ENCODE measurements at places on chromosomes 4 and X.
A peak's percentile ranks its signal among the peaks of the same experiment; 100 is the strongest.

DNA sequence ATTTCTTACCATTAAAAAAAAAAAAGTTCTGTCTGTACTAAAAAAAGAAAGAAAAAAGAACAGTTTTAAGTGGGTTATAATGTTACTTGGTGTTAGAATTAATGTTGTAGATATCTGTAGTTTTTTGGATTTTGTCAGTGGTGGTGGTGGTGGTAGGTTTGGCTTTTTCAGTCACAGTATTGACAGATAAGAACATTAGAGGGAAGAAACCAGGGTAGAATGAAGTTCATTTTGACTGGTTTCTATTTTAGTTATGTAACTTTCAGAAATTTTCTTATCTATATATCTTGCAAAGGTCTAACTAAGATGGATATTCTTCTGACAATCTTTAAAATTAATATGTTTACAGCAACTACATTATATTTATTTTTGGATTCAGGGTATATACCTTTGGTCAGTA, 105.4 kb downstream of the FBXW7 start:
- peaks cover 18% of the 10 kb centered on the region for H3K4me1 ChIP-seq
- no peaks in the 10 kb centered on the region for H3K27me3 ChIP-seq
- H3K4me3 ChIP-seq = no peak overlapping the region
- no peak for DNase-seq

DNA sequence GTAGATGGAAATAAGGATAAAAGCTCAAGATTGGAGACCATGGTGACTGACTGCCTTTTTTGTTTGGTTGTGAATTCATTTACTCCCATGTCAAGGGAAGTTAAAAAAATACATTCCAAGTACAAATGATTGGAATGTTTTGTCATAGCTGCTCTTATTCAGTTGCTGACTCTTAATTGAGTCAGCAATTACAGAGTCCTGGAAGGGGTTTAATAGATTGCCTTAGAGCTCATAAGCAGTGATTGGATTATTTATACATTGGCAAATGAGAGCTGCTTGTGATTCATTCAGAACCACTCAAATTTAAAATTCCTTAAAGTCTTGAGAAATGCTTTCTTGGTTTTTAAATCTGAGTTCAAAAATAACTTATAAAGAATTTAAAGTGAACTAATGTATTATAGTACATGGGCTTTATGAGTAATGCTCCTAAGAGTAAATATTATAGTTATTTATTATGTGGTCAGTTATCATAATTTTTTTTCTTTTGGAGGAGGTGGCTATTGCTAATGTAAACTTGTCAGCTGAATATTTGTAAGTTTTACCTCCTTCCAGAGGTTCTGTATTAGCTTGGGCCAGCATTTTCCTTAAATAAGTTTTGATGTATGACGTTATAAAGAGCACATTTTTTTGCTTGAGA, 13.6 kb downstream of the JADE1 start:
- peaks cover 99% of the 10 kb centered on the region for H3K4me1 ChIP-seq
- H3K27ac ChIP-seq = peak overlapping the region; percentile 95
- H3K27me3 ChIP-seq = no peaks in the 10 kb centered on the region
- peak overlapping the region; percentile 68 for H3K4me3 ChIP-seq
- peak; percentile 97 for DNase-seq
- H3K36me3 ChIP-seq = peaks cover 40% of the 10 kb centered on the region

DNA sequence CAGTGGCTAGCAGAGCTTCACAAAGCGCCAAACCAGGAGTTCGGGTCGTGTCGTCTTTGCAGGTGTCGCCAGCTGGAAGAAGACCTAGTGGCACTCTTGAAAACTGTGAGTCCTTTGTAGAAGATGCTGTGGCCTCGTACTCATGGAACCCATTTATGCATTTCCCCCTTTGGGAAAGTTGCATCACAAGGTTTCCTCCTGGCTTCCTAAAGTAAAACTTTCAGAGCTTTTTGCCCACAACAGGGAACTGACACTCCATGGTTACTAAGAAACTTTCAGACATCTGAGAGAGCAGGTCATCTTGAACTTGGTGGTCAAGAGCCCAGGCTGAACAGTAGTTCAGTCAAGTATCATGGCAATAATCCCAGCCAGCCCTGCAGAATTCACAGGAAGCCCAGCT, 15.9 kb upstream of the NOCT start:
- H3K27ac ChIP-seq = no peak overlapping the region
- H3K27me3 ChIP-seq = peaks cover 3% of the 10 kb centered on the region
- no peaks in the 10 kb centered on the region for H3K4me1 ChIP-seq

- H3K27me3 ChIP-seq = no peaks in the 10 kb centered on the region
- H3K4me1 ChIP-seq = peaks cover 25% of the 10 kb centered on the region
- peak overlapping the region; percentile 84 for H3K27ac ChIP-seq
- peaks cover 5% of the 10 kb centered on the region for H3K36me3 ChIP-seq
- no peak for DNase-seq
Observed at GRCh38 chrX:154408659-154409221, 314 bp downstream of the DNASE1L1 start.

- H3K36me3 ChIP-seq = no peaks in the 10 kb centered on the region
- no peak overlapping the region for H3K4me3 ChIP-seq
- H3K27ac ChIP-seq = no peak overlapping the region
- DNase-seq = no peak
- H3K27me3 ChIP-seq = no peaks in the 10 kb centered on the region
- H3K4me1 ChIP-seq = no peaks in the 10 kb centered on the region
Observed at GRCh38 chrX:6257025-6257424, 28.4 kb upstream of the NLGN4X start.

DNA sequence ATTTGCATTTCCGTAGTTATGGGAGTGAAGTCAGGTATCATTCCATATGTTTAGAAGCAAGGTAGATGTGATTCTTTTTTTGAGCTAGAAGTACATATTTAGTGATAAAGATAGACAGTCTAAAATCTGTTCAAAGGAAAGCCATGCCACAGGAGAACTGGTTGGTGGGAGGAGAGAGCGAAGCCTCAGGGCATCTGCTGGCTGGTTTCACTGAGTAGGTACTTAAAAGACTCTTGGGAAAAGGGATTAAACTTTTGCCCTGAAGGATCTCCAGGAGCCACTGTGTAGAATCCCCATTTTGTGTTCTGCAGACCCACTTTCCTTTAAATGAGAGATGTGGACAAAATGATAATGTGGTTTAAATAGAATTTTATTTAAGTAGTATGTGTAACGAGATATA, 89.6 kb downstream of the SHROOM2 start:
- H3K4me1 ChIP-seq = peaks cover 9% of the 10 kb centered on the region
- peaks cover 2% of the 10 kb centered on the region for H3K27me3 ChIP-seq
- no peaks in the 10 kb centered on the region for H3K36me3 ChIP-seq
- H3K27ac ChIP-seq = no peak overlapping the region
- no peak for DNase-seq
- H3K4me3 ChIP-seq = no peak overlapping the region

DNA sequence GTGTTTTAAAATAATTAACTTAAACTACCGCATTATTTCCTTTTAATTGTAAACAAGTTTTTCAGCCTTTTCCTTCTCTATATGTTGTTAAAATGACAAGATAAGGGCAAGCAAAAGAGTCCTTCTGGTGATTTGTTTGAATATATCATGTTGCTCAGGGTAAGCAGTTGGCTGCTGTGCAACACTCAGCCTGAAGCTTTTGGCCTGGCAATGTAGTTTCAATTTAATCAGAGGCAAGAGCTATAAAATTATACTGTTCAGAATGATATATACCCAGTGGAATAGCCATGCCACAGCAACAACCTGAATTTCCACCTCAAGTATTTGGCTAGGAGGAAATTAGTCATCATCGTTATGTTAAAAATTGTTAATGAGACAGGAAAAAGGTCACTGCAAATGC, 53.4 kb downstream of the GRXCR1 start:
- H3K36me3 ChIP-seq = no peaks in the 10 kb centered on the region
- H3K4me3 ChIP-seq = no peak overlapping the region
- H3K27ac ChIP-seq = no peak overlapping the region
- peaks cover 1% of the 10 kb centered on the region for H3K27me3 ChIP-seq
